Stimulated activated CD4-positive, alpha-beta T cell treated with anti-CD3 and anti-CD28 coated beads, Interleukin-15, amount 100 ng/mL, for 24 hours (primary cell): ENCODE measurements at places on chromosomes 12 and 14.

GRCh38 chr12:52300796-52301691 lies 9.7 kb upstream of the KRT81 start:
- DNase-seq = no peak

DNA sequence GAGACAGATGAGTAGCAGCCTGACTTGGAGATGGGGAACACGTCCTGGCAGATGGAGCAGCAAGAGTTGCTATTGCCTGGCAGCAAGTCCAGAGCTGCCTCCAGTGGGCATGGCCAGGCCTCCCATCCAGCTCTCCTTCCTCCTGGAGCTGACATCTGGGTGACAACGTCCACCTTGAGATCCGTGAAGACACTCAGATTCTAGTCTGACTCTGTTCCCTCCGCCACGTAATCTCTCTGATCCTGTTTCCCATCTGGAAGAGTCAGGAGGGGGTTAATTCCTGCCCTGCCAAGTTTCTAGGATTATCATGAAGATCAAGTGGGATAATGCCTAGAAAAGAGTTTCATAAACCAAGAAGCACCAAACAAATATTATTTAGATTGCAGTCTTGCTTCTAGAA lies 65.3 kb upstream of the FAM181A start:
- DNase-seq = no peak

DNA sequence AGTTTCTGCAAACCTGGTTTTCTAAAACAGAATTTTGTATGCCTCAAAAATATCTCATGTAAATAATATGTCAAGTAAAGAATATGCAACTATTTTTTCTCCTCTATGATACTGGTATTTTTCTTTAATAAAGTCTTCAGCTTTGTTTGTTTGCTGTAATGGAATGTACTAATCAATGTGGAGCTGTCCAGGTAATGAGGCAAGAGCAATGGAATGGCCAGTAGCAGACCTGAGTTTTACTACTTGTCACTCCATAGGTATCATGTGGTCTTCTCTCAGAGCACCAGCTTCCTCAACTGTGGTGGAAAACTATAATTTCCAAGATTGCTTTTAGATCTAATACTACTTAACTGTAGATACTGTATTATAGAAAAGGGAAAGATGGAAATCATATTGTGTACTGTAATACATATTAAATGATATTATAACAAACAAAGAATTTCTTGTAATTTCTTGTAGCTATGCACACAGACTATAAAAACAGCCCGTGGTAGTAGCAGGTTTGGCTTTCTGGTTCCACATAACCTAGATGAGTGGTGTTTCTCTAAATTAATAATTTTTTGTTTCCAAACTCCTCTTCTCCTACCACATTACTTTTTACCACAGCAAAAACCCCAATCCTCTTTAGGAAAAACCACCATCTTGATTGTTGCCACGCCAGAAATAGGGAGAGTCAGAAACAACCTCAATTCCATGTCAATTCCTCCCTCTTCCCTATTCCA lies 70.6 kb downstream of the KIF21A start:
- DNase-seq = no peak

- DNase-seq = no peak
Observed at GRCh38 chr12:4046495-4046840, 173.3 kb upstream of the PARP11 start.

- DNase-seq = no peak
Observed at GRCh38 chr12:33828326-33828725, 194.0 kb upstream of the ALG10 start.

GRCh38 chr14:71765505-71765904 lies 166.7 kb upstream of the RGS6 start:
- no peak for DNase-seq
